ENCODE measurements at places on chromosomes 3 and 15.

- DNase-seq: no peak
- peaks cover 11% of the 10 kb centered on the region for H3K4me1 ChIP-seq
- peak overlapping the region; percentile 50 for H3K27ac ChIP-seq
- no peak overlapping the region for H3K4me3 ChIP-seq
- H3K36me3 ChIP-seq: peaks cover 11% of the 10 kb centered on the region
- no peaks in the 10 kb centered on the region for H3K27me3 ChIP-seq
Measured at GRCh38 chr3:115099986-115100571, 47.0 kb downstream of the ZBTB20 start.

- no peaks in the 10 kb centered on the region for H3K27me3 ChIP-seq
- H3K27ac ChIP-seq: no peak overlapping the region
- H3K4me1 ChIP-seq: no peaks in the 10 kb centered on the region
- H3K4me3 ChIP-seq: no peak overlapping the region
- H3K36me3 ChIP-seq: no peaks in the 10 kb centered on the region
- no peak for DNase-seq
Measured at GRCh38 chr3:182766099-182766498, 27.2 kb upstream of the ATP11B start.

DNA sequence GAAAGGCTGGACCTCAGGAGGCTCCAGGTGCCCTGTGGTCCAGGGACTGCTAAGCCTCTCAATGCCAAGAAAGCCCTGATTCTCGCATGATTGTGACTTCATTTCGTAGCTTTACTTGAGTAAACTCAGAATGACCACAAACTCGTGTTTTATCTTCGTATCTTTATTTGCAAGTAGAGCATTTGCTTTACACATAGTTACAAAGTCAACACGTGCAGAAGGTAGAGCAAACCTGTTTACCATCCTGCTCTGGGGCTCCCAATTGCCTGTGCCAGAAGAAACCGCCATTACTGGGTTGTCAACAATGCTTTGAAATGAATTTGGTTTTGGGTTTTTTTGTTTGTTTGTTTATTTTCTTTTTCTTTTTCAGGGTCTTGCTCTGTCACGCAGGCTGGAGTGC lies 5.8 kb upstream of the MESP1 start:
- H3K27ac ChIP-seq: no peak overlapping the region
- H3K27me3 ChIP-seq: peaks cover 37% of the 10 kb centered on the region
- peaks cover 13% of the 10 kb centered on the region for H3K4me1 ChIP-seq
- no peaks in the 10 kb centered on the region for H3K36me3 ChIP-seq
- no peak for DNase-seq

DNA sequence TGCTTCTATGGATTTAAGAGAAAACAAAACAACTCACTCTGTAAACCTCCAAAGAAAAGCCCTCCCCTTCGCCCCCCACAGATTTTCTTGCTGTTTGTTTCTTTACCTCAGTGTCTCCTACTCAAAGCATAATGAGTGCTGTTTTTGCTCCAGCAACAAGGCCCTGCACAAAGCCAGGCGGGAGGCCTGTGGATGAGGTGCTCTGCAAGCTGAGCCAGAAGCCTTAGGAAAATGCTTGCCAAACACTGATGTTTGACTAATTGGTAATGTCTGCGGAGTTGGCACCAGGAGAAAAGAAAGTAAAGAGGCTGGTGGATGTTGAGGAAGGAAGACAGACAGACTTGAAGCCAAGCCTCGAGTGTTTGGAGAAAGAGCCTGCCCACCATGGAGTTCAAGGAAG lies 99.7 kb downstream of the RARB start:
- H3K27me3 ChIP-seq: no peaks in the 10 kb centered on the region
- DNase-seq: no peak
- peaks cover 6% of the 10 kb centered on the region for H3K36me3 ChIP-seq
- H3K4me3 ChIP-seq: no peak overlapping the region
- H3K4me1 ChIP-seq: peaks cover 2% of the 10 kb centered on the region

- no peak overlapping the region for H3K4me3 ChIP-seq
- H3K27ac ChIP-seq: no peak overlapping the region
- no peaks in the 10 kb centered on the region for H3K4me1 ChIP-seq
- H3K36me3 ChIP-seq: no peaks in the 10 kb centered on the region
Measured at GRCh38 chr15:82972990-82973389, 13.0 kb upstream of the RAMAC start.

- H3K27ac ChIP-seq: no peak overlapping the region
- no peaks in the 10 kb centered on the region for H3K27me3 ChIP-seq
- peaks cover 17% of the 10 kb centered on the region for H3K4me1 ChIP-seq
Measured at GRCh38 chr3:113276751-113277080, 65.4 kb downstream of the BOC start.

GRCh38 chr3:139006051-139006716 lies at the start of gene PRR23A:
Gene PRR23A, minus strand, starts transcription at chr3:139006268. Its CDS starts 0 bp downstream, at chr3:139006268.
- DNase-seq: no peak
- H3K27me3 ChIP-seq: peaks cover 2% of the 10 kb centered on the region
- peaks cover 5% of the 10 kb centered on the region for H3K36me3 ChIP-seq
- H3K4me1 ChIP-seq: no peaks in the 10 kb centered on the region
- H3K4me3 ChIP-seq: no peak within 1 kb of the TSS
- no peak within 1 kb of the TSS for H3K27ac ChIP-seq
